ENCODE measurements at places on chromosomes 11 and 22.

- peak; percentile 27 for DNase-seq
Observed at GRCh38 chr11:109490953-109491635, 69.1 kb downstream of the C11orf87 start.

GRCh38 chr11:69876013-69876412 lies 56.8 kb upstream of the FGF3 start:
- no peak for DNase-seq

GRCh38 chr11:1053121-1053901 lies 16.8 kb upstream of the MUC6 start:
- DNase-seq = no peak

DNA sequence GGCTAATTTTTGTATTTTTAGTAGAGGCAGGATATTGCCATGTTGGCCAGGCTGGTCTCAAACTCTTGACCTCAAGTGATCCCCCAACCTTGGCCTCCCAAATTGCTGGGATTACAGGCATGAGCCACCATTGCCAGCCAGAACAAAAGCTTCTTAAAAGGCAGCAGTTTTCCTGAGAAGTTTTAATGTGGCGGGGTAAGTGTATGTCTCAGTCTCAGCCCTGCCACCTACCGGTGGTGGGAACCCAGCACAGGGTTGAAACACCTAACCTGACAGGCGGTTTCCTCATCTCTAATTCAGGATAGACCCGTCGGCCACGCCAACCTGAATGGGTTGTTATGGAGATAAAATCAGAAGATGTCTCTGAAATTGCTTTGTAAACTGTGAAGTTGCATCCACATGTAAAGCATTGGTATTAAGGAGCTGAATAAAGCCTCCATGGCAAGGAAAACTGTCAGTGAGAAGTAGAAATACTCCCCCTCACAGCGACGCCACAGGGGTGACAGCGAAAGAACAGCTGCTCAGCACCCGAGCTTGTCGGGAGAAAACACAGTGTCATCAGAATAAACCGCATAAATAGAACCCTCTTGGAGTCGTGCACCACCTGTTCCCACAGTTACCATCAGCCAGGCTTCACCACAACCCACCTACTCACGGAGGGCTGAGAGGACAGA lies 165.9 kb upstream of the NCAM1 start:
- DNase-seq = no peak

DNA sequence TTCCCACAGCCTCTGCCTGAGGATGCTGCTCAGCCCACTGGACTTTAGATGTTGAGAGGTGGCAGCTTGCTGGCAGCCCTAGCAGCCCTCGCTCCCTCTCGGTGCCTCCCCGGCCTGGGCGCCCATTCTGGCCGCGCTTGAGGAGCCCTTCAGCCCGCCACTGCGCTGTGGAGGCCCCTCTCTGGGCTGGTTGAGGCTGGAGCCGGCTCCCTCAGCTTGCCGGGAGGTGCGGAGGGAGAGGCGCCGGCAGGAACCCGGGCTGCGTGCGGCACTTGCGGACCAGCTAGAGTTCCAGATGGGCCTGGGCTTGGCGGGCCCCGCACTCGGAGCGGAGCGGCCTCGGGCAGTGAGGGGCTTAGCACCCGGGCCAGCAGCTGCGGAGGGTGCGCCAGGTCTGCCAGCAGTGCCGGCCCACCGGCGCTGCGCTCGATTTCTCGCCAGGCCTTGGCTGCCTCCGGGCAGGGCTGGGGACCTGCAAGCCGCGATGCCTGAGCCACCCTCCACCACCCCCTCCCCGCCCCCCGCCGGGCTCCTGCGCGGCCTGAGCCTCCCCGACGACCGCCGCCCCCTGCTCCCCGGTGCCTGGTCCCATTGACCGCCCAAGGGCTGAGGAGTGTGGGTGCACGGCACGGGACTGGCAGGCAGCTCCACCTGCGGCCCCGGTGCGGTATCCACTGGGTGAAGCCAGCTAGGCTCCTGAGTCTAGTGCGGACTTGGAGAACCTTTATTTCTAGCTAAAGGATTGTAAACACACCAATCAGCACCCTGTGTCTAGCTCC lies 446.2 kb downstream of the INSC start:
- no peak for DNase-seq

DNA sequence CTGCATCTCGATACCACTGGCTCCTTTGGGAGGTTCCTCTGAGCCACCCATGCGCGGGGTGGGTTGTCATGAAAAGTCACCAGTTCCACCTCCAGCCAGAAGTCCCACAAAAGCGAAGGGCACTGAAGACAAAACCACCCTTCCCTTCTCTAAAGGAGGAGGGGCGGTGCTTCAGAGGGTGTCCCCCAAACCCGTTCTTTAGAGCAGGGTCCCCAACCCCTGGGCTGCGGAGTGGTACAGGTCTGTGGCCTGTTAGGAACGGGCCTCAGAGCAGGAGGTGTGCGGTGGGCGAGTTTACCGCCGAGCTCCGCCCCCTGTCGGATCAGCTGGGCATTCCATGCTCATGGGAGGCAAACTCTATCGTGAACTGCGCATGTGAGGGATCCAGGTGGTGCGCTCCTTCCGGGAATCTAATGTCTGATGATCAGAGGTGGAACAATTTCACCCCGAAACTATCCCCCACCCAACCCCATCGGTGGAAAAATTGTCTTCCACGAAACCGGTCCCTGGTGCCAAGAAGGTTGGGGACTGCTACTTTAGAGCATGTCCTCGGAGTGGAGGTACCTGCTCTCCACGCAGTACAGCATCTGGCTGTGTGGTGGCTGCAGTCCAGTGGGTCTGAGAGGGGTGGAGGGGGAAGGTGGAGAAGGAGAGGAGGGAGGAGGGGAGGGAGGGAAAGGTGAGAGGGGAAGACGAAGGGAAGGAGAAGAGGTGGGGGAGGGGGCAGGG lies 72.9 kb upstream of the SEPTIN5 start:
- no peak for DNase-seq

- DNase-seq = no peak
Observed at GRCh38 chr11:22778642-22779041, 51.0 kb downstream of the SVIP start.

- DNase-seq = no peak
Observed at GRCh38 chr11:32107647-32108046, 16.8 kb downstream of the RCN1 start.

All from AG09309 (cell line).